ENCODE measurements at places on chromosomes 5 and 9. TPM values are rescaled to one million over a fixed set of nuclear protein-coding genes. Genes with fewer than 3 reads are reported as not detected.

DNA sequence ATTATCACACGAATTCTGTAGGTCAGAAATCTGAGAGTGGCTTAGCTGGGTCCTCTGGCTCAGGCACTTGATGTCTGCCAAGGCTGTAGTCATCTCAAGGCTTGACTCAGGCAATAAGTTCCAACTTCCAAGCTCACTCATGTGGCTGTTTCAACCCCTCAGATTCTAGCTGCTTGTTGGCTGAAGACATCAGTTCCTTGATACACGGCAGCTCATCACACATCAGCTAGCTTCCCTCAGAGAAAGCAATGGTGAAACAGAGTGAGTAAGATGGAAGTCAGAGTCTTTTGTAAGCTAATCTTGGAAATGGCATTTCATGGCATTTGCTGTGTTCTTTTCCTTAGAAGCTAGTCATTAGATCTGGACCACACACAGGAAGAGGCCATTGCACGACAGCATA lies 204.2 kb upstream of the PTGER4 start:
- no peak for DNase-seq

DNA sequence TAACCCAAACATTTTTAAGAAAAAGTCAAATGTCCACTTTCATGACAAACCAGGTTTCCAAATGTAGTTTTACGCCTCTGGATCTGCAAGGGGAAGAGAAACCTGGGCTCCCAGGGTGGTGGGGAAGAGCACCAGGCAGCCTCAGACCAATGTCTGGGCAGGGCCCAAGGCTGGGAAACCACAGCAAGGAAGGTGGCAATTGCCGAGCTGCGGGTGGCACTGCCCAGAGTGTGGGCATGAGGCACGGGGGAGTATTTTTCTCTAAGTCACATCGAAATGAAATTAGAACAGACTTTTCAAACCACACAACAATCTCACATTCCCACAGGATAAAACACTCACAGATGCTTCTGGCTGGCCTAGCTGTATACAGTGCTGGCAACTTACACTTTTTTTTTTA lies 32.6 kb upstream of the RASGEF1C start:
- no peak for DNase-seq

DNA sequence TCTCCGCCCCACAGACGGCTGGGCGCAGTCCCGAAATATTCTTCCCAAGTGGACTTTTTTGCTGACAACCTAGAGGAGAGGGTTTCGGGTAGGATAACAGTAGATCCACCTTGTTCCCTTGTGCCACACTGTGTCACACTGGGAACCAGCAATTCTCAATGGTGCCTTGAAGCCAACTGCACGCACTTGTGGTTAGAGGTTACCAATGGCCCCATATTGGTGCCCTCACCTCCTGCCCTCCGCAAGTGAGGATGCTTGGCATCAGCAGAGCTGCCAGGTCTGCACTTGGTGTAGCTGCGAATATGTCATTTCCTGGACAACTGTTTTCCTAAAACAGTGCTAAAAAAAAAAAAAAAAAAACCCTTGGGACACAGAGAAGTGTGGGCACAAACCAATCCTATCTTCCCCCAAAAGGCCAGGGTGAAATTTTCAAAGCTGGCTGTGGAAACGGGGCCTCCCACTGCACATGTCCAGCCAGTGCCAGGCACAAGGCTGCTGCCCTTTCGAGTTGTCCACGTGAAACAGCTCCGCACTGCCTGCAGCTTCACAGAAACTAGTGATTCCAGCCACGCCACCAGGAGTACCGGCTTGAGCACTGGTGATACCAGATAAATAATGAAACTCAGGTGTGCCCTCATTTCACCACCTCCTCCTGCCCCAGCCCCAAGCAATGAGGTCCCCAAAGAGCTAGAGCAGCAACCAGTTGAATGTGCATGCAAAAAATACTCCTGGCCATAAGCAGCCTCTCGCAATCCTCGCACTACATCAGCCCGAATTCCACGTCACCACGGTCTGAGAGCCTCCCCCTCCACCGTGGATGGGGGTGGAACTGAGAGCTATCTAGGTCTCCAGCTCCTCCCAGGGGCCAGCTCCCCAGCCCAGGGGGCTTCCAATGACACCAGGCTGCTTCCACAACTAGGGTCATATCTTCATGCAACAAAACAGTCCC lies 51.2 kb downstream of the USP20 start:
- no peak for DNase-seq

- no peak for DNase-seq
Observed at GRCh38 chr9:76634356-76635054, 129.7 kb upstream of the PCA3 start.

DNA sequence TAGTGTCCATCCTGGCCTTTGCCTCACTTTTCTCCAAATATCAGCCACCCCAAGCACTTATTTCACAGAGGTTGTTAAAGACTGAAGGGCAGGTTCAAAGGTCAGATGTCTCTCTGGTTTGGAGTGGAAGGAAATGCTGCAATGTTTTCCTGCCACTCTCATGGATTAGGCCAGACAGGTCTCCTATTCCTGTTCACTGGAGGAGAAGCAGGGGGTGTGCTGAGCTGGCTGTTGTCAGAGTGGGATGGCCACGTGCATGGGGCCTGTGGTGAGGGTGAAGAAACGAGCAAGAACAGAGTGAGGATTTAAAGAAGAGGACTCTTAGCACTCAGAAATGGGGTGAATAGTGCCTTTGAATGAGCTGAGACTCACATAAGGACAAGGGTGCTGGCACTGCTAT lies 6.7 kb downstream of the TMEM8B start:
- DNase-seq, result no peak

DNA sequence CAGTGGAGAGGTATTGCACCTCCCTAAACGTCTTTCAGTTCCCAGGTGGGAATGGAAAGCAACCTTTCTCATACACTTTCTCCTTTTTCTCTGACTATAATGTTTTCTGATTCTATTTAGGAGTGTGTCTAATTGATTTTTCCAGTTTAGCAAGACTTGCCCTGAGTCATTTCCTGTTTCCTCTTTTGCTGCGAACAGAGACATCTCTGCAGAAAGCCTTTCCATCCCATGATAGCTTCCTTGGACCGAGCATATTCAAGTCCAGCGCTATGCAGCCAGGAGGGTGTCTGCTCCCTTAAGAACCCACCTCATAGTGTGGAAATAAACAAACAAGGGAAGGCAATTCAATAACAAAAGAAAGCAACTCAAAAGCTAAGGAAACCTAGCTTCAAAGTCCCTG lies 60.0 kb upstream of the CDH6 start:
- DNase-seq, result no peak

DNA sequence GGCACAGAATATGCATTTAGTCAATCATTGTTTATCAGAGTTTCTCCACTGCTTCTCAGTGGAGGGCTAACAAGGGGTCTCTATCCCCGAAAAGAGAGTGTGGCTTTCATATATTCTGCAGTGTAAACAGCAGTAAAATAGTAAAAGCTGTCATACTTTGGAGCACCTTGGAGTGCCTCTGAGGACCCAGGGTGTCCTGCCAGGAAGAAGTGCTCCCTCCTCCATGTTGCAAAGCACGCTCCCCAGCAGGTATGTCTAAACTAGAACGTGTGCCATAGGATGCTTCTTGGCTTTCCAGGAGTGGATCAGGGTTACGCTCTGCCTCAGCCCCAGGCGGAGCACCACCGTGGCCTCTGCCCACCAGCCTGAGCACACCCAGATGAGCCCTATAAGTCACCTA lies 8.5 kb upstream of the TJP2 start:
- no peak for DNase-seq

GRCh38 chr5:179986328-179986727 lies 78.6 kb upstream of the TBC1D9B start:
- DNase-seq, result no peak

- DNase-seq, result no peak
Observed at GRCh38 chr5:121979691-121980090, 17.9 kb downstream of the SRFBP1 start.

DNA sequence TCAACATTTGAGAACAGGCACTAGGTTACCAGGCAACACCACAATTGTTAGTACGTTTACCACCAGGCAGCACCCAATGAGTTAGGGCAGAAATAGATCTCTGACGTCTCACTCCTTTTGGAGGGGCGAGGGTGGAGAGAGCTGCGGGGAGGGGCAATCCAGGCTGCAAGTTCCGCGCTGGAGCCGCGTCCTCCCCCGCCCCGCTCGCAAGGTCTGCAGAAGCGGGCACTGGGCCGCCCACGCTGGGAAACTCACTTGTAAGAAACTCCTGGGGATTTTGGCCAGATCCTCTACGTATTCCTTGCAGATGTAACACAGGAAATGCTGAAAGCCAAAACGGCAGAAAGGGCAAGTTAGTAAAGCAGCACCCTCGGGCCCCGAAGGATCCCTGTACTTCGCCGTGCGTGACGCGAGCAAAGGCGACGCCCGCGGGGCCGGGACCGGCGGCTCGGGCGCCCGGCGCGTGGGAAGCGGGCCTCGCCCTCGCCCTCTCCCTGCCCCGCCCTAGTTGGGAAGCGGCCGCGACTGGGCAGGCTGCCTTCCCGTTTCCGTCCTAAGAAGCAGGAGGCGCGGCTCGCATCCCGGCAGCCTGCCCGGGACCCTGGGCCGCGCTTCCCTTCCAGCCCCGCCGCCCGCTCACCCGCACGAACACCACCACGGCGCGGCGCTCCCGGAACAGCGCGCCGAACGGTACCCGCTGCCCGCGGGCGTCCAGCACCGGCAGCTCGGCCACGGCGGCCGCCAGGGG lies 493 bp downstream of the PRXL2C start:
- peak; percentile 93 for DNase-seq

DNA sequence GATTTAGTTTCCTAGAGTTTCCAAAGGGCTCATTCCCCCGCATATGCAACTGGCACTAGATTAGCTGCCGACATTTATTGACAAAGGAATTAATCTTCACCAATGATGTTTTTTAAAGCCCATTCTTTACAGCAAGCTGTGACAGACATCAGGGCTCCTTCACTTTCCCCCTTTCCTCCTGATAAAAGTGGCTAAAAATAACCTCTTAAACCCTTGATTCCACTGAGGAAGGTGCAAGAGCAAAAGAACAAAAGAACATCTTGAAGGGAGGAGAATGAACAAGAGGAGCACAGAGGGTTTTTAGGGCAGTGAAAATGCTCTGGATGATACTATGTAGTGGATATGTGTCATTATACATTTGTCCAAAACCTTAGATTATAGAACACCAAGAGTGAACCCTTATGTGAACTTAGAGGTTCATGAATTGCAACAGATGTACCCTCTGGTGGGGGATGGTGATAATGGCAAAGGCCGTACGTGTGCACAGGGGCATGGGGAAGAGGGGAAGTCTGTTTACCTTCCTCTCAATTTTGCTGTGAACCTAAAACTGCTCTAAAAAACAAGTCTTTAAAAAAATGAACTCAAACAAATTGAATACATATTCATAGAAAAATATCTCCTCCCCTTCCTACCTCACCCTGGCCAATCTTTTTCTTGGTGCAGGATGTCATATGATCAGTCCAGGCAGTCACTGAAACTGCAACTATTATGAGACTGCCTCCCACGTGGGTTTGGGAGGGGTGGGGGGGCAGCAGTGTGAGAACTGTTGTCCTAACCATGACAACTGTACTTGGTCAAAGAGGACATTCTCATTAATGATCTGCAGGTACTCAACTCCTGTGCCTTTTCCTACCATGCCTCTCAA lies 83.0 kb downstream of the MARCHF3 start:
- no peak for DNase-seq

DNA sequence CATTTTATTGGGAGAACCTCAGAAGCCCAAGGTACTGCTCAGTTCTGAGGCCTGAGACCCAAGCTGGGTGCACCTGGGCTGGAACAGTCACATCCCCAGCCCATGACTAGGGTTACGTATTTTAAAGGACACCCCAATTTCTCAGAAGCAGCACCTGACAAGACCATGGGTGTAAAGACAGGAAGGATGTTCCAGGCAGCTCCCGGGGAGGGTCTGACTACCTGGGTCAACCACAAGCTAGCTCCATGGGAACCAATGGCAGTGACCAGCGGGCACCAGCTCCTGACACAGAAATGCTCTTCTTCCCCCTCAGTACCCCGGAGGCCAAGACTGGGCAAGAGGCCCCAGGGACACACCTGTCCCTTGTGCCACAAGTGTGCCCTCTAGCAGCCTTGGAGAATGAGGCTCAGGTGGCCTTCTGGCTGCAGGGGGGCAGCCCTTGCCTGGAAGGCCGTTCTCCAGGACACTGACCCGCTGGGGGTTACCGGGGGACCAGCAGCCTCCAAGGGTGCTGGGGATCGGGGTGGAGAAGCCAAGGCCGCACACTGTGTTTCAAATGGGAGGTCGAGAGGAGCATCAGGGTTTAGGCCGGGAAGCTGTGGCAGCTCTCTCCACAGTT lies 52.6 kb downstream of the IPPK start:
- DNase-seq, result no peak

DNA sequence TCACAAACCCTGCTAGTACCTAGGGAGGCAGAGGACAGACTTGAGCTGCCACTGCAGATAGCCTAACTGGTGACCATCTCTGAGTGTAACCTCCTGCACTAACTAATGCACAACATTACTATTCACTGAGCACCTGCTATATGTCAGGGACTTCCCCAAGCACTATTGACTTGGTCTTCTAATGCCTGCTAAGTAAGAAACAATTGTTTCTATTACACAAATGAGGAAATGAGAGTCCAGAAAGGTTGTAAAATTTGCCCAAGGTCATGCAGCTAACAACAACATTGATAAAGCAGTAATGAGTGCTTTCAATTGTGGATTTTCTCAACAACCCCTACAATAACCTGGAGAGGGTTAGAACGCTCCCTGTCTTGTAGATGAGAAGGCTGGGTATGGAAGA lies 183.7 kb downstream of the ZNF462 start:
- no peak for DNase-seq

GRCh38 chr5:149203921-149204441 lies 62.7 kb downstream of the ABLIM3 start:
- DNase-seq, result no peak

DNA sequence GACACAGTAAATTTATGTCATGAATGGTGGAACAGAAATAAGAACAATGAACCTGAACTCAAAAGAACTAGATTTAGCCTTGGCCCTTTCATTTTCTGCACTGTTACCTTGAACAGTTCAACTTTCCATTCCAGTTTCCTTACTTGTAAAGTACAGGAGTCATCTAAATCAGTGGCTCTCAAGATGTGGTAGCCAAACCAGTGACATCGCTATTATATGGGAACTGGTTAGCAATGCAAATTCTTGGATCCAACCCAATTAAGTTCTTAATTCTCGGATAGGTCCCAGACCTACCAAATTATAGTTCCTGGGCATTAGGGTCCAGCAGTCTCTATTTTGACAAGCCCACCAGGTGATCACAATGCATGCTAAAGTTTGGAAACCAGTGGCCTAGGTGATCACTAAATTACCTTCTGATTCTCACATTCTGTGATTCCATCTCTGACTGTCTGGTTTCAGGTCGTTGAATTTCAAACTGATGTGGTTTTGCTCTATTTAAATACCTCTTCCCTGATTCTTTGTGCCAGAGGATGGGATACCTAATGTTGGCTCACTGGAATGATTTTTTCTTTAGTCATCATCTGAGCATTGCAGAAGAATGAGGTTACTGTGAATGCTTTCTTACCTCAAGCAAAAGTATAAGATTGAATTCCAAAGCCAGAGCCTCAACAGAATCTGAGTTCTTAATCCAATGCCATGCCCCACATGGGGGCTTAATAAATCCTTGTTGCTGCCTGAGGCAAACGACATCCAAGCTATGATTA lies 253.8 kb downstream of the ENC1 start:
- DNase-seq, result no peak

The NEUROG1 gene
- not detected for total RNA-seq

The TLX3 gene
- total RNA-seq, result not detected

The TCF7 gene
- 3.4 TPM for total RNA-seq

The PCDHB14 gene
- total RNA-seq, result 2.5 TPM

The C5orf52 gene
- not detected for total RNA-seq
